ENCODE measurements at places on chromosomes 1 and 21. TPM values are rescaled to one million over a fixed set of nuclear protein-coding genes. Genes with fewer than 3 reads are reported as not detected.

The EPHX1 gene
- 32.3 TPM for total RNA-seq

DNA sequence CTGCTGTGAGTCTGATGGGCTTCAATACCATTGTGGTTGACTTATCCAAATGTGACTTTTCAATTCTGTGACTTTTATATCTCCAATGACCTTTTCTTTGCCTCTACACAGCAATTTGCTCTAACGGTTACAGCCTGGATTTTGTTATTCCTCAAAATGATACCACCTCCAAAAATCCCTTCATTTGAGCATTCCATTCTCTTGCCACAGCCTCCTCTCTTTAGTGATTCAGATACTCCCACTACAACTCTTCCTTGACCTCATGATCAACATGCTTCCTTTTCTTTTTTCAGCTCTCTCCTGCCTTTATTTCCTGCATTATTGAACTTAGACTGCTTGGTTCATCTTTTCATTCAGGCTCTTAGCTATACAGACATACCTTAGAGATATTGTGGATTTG, 16.6 kb upstream of the IL19 start:
- H3K4me3 ChIP-seq, result no peak overlapping the region
- no peaks in the 10 kb centered on the region for H3K36me3 ChIP-seq
- peaks cover 31% of the 10 kb centered on the region for H3K27me3 ChIP-seq
- no peak for DNase-seq
- H3K27ac ChIP-seq, result no peak overlapping the region

DNA sequence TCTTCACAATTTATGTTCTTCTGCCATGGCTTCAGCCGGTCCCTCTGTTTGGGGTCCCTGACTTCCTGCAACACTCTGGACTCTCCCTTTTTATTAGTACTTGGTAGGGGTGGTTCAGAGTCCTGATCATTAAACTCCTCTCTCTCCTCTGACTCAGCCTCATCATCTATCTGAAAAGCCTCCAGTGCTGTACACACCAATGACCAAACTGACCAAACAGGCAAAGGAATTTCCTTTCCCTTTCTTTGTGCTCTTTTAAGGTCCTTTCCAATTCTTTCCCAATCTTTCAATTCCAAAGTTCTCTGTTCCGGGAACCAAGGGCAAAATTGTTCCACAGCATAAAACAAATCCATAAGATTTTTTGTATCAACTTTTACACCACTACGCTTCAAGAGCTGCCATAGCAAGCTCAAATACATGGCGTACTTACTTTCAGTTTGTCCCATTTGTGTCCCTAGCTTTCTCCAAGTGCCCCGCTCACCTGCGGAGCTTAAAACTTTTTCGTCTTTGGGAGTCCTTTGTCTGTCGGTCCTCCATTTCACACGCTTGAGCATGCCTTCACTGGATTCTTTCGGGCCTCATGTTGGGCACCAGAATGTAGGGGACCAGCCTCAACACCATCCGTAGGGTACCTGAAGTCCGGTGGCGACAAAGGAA, 9.6 kb downstream of the DAP3 start:
- no peaks in the 10 kb centered on the region for H3K27me3 ChIP-seq
- peaks cover 5% of the 10 kb centered on the region for H3K4me1 ChIP-seq
- peaks cover 3% of the 10 kb centered on the region for H3K36me3 ChIP-seq
- peak; percentile 48 for DNase-seq
- H3K4me3 ChIP-seq, result no peak overlapping the region
- H3K27ac ChIP-seq, result no peak overlapping the region

- no peaks in the 10 kb centered on the region for H3K27me3 ChIP-seq
- H3K4me1 ChIP-seq, result peaks cover 7% of the 10 kb centered on the region
- DNase-seq, result no peak
- no peaks in the 10 kb centered on the region for H3K36me3 ChIP-seq
- no peak overlapping the region for H3K27ac ChIP-seq
Measured at GRCh38 chr1:24909388-24909898, 20.6 kb downstream of the RUNX3 start.

- H3K4me1 ChIP-seq, result no peaks in the 10 kb centered on the region
- H3K36me3 ChIP-seq, result no peaks in the 10 kb centered on the region
- H3K27me3 ChIP-seq, result peaks cover 3% of the 10 kb centered on the region
- no peak overlapping the region for H3K27ac ChIP-seq
- no peak for DNase-seq
Measured at GRCh38 chr1:90394247-90394646, 322.9 kb downstream of the BARHL2 start.

The UTS2 gene
- not detected for total RNA-seq

GRCh38 chr1:28441674-28442073, 64.2 kb upstream of the RCC1 start:
- H3K27ac ChIP-seq, result no peak overlapping the region
- no peak for DNase-seq
- no peaks in the 10 kb centered on the region for H3K36me3 ChIP-seq

DNA sequence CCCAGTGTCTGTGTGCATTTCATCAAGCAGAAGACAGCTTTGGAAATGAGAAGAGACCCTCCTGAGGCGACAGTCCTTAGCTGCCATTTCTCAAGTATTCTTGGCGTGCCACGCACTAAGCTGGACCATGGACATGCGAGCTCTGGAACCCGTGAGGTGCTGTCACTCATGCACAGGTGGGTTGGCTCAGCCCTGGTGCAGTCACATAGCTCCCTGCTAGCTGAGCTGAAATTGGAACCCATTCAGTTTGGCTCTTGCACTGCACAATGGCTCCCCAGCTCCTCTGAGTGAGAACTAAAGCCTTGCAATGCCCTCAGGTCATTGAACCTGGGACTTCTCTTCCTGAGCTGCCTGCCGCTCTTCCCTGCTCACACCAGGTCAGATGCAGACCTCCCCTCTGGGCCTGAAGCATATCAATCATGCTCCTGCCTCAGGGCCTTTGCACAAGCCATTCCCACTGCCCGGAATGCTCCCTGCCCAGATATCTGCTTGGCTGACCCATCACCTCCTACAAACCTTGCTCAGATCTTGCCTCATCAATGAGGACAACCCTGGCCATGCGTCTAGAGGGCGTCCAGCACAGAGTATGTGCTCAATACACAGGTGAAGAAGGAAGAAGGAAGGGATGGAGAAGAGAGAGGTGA, 6.3 kb upstream of the SRARP start:
- no peak overlapping the region for H3K4me3 ChIP-seq
- H3K4me1 ChIP-seq, result no peaks in the 10 kb centered on the region
- H3K27ac ChIP-seq, result no peak overlapping the region

The C1QC gene
- total RNA-seq, result not detected
